ENCODE measurements at places on chromosomes 7 and 10.

DNA sequence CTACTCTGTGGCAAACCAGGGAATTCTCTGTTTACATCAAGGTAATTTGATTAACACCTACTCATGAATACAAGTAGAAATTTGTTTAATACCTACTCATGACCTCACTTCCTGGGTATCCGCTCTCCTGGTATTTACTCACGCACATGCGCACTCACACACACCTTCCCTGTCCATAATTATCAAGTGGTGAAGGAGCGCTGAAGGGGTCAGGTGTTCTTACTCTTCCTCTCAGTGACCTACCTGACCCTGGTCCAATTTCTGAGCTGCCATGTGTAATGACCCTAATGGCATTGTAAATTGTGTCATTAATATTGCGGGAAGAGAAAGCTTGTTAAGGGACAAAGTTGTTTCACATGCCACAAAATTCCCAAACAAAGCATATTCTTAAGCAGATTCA, 41.3 kb upstream of the TRIL start:
- no peak for DNase-seq

DNA sequence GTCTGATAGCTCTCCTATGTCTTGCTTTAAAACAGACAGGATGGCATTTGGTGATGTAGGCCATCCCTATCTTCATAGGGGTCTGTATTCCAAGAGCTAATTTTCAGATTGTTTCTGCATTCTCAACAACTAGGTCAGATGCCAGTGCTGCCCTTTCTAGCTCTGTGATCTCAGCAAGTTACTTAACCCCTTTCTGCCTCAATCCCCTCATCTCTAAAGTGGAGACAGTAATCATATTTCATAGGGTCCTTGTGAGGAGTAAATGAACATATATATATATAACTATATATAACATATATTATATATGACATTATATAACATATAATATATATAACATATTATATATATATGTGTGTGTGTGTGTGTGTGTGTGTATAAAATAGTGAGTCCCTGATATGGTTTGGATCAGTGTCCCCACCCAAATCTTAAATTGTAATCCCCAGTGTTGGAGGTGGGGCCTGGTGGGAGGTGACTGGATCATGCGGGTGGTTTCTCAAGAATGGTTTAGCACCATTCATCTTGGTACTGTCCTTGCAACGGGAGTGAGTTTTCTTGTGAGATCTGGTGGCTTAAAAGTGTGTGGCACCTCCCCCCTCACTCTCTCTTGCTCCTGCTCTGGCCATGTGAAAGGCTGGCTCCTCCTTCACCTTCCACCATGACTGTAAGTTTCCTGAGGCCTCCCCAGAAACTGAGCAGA, 45.2 kb downstream of the HIPK2 start:
- no peak for DNase-seq

GRCh38 chr7:102260856-102261255, 25.8 kb upstream of the SH2B2 start:
- DNase-seq: peak; percentile 77

DNA sequence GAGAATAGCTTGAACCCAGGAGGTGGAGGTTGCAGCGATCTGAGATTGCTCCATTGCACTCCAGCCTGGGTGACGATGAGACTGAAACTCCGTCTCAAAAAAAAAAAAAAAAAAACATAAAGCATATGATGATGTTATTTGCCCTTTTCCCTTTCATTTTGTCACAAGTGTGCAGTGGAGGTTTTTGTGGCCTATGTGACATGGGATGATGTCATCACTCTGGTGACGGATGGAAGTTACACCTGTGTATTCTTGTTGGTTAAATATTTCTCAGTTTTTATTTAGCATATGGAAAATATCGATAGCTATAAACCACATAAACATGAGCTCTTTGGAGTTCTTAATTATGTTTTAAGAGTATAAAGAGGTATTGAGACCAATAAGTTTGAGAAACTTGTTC, 71.8 kb upstream of the EMX2 start:
- no peak for DNase-seq

All from anterior cingulate cortex (tissue), 58 donors.